A549 treated with GW870086 at 1 μM for 4 hours (cell line): ENCODE measurements at places on chromosomes 12 and 14. TPM values are rescaled to one million over a fixed set of nuclear protein-coding genes. Genes with fewer than 3 reads are reported as not detected.

PPP1R3E gene
- 2.9 to 4.4 TPM (median 3.4 TPM) in 5 replicates for total RNA-seq

TUNAR gene
- not detected in 5 replicates for total RNA-seq

ACVRL1 gene
- 0.05 to 0.14 TPM in 2 of 5 replicates, not detected in the others for total RNA-seq

RHEBL1 gene
- total RNA-seq: 3.4 to 4.9 TPM (median 4.2 TPM) in 5 replicates

TMEM132D gene
- not detected in 5 replicates for total RNA-seq

TMEM121 gene
- 4.6 to 8.8 TPM (median 8.2 TPM) in 5 replicates for total RNA-seq

KCNA5 gene
- total RNA-seq: 0.05 TPM in 1 of 5 replicates, not detected in the others

ITGB7 gene
- 0.29 to 0.63 TPM (median 0.42 TPM) in 5 replicates for total RNA-seq

CYP27B1 gene
- total RNA-seq: 1.7 to 2.4 TPM (median 2.2 TPM) in 5 replicates

PUS1 gene
- total RNA-seq: 56.4 to 77.1 TPM (median 74.4 TPM) in 5 replicates

MYO1H gene
- total RNA-seq: not detected in 5 replicates

TAS2R30 gene
- not detected in 5 replicates for total RNA-seq

TBC1D30 gene
- total RNA-seq: 1.3 to 1.9 TPM (median 1.8 TPM) in 5 replicates

TAS2R31 gene
- total RNA-seq: 0.13 to 0.15 TPM in 2 of 5 replicates, not detected in the others

ABCD2 gene
- total RNA-seq: not detected in 5 replicates

LRRK2 gene
- total RNA-seq: 1.5 to 2.0 TPM (median 1.8 TPM) in 5 replicates

SERPINA10 gene
- total RNA-seq: 0.03 TPM in 1 of 5 replicates, not detected in the others

MGP gene
- not detected in 5 replicates for total RNA-seq

CD4 gene
- not detected in 5 replicates for total RNA-seq

GPD1 gene
- total RNA-seq: 0.11 to 0.35 TPM (median 0.19 TPM) in 5 replicates

OR11H7 gene
- total RNA-seq: not detected in 5 replicates

PRR4 gene
- 0.51 to 4.2 TPM (median 2.0 TPM) in 5 replicates for total RNA-seq

ADAMTS20 gene
- not detected in 5 replicates for total RNA-seq

TWF1 gene
- total RNA-seq: 65.6 to 80.2 TPM (median 75.7 TPM) in 5 replicates

OTOGL gene
- total RNA-seq: not detected in 5 replicates

MMP14 gene
- 0.45 to 0.86 TPM (median 0.57 TPM) in 5 replicates for total RNA-seq

OAS1 gene
- 36.5 to 53.6 TPM (median 47.5 TPM) in 5 replicates for total RNA-seq

NEDD1 gene
- 14.4 to 21.2 TPM (median 18.5 TPM) in 5 replicates for total RNA-seq

MBIP gene
- 14.0 to 17.1 TPM (median 16.1 TPM) in 5 replicates for total RNA-seq

LGR5 gene
- not detected in 5 replicates for total RNA-seq

KIF26A gene
- total RNA-seq: 2.3 to 3.8 TPM (median 3.4 TPM) in 5 replicates

TAS2R7 gene
- total RNA-seq: not detected in 5 replicates

OR6C6 gene
- total RNA-seq: not detected in 5 replicates

TSPAN19 gene
- total RNA-seq: not detected in 5 replicates

HNRNPA1 gene
- 1,512 to 2,276 TPM (median 1,557 TPM) in 5 replicates for total RNA-seq

TAS2R13 gene
- not detected in 5 replicates for total RNA-seq

CEP83 gene
- total RNA-seq: 6.0 to 9.0 TPM (median 7.7 TPM) in 5 replicates

CFAP251 gene
- total RNA-seq: 1.4 to 2.3 TPM (median 1.5 TPM) in 5 replicates

TRIM9 gene
- 11.0 to 16.4 TPM (median 15.6 TPM) in 5 replicates for total RNA-seq

NGB gene
- not detected in 5 replicates for total RNA-seq

EP400 gene
- total RNA-seq: 21.1 to 25.8 TPM (median 24.7 TPM) in 5 replicates

ABCD4 gene
- 30.6 to 35.9 TPM (median 31.8 TPM) in 5 replicates for total RNA-seq

ART4 gene
- total RNA-seq: not detected in 5 replicates

PZP gene
- not detected in 5 replicates for total RNA-seq

CD9 gene
- 263 to 289 TPM (median 285 TPM) in 5 replicates for total RNA-seq

TMTC2 gene
- total RNA-seq: 0.75 to 1.6 TPM (median 1.4 TPM) in 5 replicates
